ENCODE measurements at places on chromosomes 7 and 10.

DNA sequence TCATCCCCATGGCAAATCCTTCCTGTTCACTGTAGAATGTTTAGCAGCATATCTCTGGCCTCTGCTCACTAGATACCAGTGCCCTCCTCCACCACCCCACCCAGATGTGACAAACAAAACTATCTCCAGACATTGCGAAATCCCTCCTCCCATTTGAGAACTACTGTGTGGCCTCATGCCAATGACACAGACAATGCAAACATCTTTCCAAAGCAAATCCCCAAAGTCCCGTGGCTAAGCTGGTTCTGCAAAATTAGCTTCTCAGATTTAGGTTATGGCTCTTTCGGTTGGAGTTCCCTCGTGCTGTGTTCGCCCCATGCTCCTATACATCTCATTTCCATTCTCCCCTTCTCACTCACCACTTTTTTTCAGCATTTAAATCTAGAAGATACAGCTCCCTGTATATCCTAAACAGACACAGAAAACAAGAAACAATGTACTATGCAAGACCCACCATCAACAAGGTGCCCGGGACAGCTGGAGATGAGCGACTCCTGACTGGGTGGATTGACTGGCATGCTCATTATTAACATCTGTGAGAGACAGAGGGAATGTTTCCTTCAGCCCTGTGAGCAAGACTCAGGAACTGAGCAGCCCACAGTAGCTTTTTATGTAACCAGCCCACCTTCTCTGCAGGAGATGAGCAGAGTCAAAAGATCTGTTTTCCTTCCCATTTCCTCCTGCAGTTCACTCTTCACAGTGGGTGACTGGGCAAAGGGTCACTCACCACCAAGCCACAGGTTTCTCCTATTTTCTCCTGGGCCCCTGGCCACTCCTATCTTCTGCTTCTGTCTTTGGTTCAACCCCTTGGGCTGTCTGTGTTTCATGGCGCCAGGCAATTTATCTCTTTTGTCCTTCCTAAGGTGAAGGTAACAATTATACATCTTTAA is 225.7 kb upstream of the AOAH start:
- no peaks in the 10 kb centered on the region for H3K27me3 ChIP-seq
- H3K36me3 ChIP-seq: no peaks in the 10 kb centered on the region
- H3K27ac ChIP-seq: no peak overlapping the region
- no peaks in the 10 kb centered on the region for H3K4me1 ChIP-seq
- H3K4me3 ChIP-seq: no peak overlapping the region
- no peak for DNase-seq

GRCh38 chr7:149869867-149870266 is 3.9 kb upstream of the ATP6V0E2 start:
- no peak overlapping the region for H3K27ac ChIP-seq
- H3K4me1 ChIP-seq: peaks cover 14% of the 10 kb centered on the region
- no peaks in the 10 kb centered on the region for H3K27me3 ChIP-seq
- no peaks in the 10 kb centered on the region for H3K36me3 ChIP-seq

DNA sequence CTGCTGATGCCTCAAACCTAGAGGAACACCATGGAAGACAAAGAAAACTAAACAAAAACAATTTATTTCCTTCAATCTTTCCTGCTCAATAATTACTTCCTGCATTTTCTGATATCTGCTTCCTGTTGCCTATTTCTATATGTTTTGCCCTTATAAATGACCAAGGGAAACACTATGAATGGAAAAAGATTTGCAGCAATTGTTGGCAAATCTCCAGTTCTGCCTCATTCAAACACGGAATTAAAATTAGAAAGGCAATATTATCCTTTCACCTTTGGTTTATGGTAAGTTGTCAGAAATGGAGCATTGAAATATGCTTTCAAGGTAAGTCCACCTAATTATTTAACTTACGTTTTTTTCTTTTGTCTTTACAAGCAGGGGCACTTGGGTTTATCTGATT is 552.2 kb upstream of the ANKRD30A start:
- no peak overlapping the region for H3K27ac ChIP-seq
- H3K27me3 ChIP-seq: no peaks in the 10 kb centered on the region
- H3K4me3 ChIP-seq: no peak overlapping the region
- DNase-seq: no peak
- no peaks in the 10 kb centered on the region for H3K36me3 ChIP-seq

DNA sequence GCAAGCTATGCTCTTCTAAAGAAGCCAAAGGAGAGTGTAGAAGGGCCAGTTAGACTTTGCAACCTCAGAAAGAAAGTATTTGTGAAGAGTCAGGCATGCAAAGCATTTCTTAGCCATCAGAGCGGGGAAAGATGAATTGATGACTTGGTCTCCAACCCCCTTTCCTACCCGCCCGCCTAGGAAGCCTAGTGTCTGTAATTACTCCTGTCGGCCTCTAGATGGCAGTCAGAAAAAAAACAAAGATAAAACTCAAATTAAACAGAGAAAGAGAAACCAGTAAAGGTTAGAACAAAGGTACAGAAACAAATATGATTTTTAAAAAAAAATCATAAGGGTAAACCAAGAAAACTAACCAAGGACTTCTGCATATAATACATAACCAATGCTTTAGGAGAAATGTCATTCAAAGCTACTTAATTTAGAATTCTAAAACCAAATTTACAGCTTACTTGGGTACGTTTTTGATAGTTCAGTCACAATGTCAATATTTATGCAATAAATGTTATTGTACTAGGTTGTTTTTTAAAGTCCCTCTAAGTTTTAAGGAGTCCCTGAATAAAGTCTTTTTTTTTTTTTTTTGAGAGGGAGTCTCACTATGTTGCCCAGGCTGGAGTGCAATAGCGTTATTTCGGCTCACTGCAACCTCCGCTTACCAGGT is 97.6 kb downstream of the LYZL1 start:
- H3K4me1 ChIP-seq: peaks cover 5% of the 10 kb centered on the region
- peak; percentile 9 for DNase-seq
- H3K27me3 ChIP-seq: peaks cover 42% of the 10 kb centered on the region
- peak overlapping the region; percentile 44 for H3K4me3 ChIP-seq
- H3K36me3 ChIP-seq: no peaks in the 10 kb centered on the region

DNA sequence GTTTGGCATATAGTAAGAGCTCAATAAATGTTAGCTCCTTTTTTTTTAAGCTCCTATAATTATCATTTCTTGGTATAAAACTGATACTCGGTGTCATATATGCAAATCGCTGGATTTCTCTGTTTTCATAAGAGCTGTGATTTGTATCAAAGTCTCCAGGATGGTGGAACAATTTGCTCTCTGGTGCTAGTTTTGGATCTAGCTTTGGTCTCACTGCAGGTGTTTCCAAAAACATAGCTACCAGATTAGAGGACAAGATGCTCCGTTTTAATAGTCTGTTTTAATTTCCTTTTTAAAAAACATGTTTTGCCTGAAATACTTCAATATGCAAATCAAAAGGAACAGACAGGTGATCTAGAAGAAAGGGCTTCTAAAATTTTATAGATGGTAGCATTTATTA is 25.3 kb downstream of the ADAM22 start:
- DNase-seq: no peak
- no peaks in the 10 kb centered on the region for H3K27me3 ChIP-seq
- no peaks in the 10 kb centered on the region for H3K36me3 ChIP-seq
- no peak overlapping the region for H3K4me3 ChIP-seq
- no peak overlapping the region for H3K27ac ChIP-seq

- H3K4me3 ChIP-seq: no peak overlapping the region
- H3K36me3 ChIP-seq: no peaks in the 10 kb centered on the region
- DNase-seq: peak; percentile 53
- peak overlapping the region; percentile 27 for H3K27ac ChIP-seq
- H3K27me3 ChIP-seq: no peaks in the 10 kb centered on the region
- H3K4me1 ChIP-seq: peaks cover 58% of the 10 kb centered on the region
Observed at GRCh38 chr10:115830265-115830970, 442.6 kb downstream of the GFRA1 start.

DNA sequence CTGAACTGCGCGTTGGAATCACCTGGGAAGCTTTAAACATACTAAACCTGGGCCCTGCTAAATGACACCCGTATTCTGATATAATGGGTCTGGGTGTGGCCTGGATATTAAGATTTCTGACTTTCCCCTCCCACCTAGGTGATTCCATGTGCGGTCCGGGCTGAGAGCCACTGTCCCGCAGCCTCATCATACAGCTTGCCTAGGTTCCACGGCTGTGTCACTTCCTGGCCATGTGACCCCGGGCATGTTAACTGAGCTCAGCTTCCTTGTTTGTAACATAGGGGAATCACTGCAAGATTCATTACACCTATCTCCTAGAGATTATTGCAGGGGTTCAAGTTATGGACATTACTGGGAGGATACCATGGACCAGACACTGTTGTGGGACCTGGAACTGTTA is 472.7 kb upstream of the GALNT17 start:
- H3K27ac ChIP-seq: no peak overlapping the region
- H3K27me3 ChIP-seq: peaks cover 2% of the 10 kb centered on the region
- no peaks in the 10 kb centered on the region for H3K4me1 ChIP-seq

DNA sequence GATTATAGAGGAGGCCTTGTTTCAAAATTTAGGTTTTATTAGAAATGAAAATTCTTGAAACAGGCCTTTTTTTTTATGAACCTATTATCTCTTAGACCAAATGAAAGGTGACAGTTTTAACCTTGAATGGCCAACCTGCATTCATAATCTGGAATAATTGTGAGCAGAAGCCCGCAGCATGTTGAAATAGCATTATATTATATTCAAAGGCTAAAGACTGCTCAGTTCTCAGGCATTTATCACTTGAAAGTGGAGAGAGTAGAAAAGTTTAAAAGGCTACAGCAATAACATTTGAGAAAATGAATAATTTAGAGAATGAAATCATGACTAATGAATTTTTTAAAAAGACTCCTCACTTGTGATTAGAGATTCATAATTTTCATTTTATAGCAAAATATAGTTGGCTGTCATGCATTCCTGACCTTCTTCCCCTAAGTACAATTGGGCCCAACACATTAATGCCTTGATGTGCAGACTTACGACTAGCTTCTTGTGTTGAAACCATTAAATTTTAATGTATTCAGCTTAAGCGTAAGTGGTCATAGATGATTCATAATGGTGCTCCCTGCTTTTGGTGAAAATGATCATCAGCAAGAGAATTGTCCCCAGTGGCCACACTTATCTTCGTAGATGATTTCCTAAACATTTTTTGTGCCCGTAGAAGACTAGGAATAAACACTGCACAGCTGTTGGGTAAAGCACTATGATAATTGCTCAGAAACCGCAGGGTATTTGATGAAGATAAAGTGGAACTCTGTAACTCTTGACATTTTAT is 346.6 kb upstream of the BMPER start:
- no peak overlapping the region for H3K27ac ChIP-seq
- no peaks in the 10 kb centered on the region for H3K36me3 ChIP-seq
- no peaks in the 10 kb centered on the region for H3K27me3 ChIP-seq
- no peak for DNase-seq
- H3K4me1 ChIP-seq: no peaks in the 10 kb centered on the region
- no peak overlapping the region for H3K4me3 ChIP-seq

DNA sequence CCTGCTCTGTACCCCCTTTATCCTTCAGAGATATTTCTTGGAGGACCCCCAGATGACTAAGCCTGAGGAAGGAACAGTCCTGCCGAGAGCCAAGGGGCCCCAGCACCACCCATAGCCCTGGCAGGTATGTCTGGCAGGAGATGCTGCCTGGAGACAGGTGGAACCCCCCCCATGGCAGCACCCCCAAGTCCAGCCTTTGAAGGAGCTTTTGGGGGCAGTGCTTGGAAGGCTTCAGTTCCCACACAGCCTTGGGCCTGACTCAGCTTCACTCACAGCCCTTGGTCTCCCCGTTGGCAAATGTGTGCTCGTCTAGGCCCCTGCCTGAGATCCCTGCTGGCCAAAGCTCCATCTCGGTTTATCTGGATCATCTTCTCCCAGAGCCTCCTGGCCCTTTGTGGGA is 23.0 kb upstream of the PCBD1 start:
- peaks cover 66% of the 10 kb centered on the region for H3K27me3 ChIP-seq
- DNase-seq: no peak
- no peak overlapping the region for H3K27ac ChIP-seq
- H3K4me3 ChIP-seq: no peak overlapping the region
- H3K4me1 ChIP-seq: no peaks in the 10 kb centered on the region

GRCh38 chr10:59626523-59626869 is 83.2 kb downstream of the SLC16A9 start:
- peaks cover 9% of the 10 kb centered on the region for H3K27me3 ChIP-seq
- H3K36me3 ChIP-seq: no peaks in the 10 kb centered on the region
- H3K27ac ChIP-seq: no peak overlapping the region
- no peaks in the 10 kb centered on the region for H3K4me1 ChIP-seq
- DNase-seq: no peak
- no peak overlapping the region for H3K4me3 ChIP-seq

DNA sequence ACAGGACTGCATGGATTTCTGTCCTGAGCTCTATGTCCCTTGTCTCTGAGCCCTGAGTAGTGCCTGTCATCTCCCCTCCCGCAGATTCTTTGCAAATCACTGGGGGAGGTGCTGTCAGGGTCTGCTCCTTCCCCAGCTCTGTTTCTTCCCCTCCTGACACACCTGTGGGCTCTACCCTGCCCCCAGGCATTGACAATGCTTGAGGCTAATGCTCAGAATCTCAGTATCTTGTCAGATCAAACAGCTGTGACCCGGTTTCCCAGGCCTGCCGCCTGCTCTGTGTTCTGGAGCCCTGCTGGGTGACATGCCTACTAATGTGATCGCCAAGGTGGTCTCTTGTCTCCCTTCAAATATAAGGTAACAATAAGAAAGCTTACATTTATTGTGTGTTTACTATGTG is 209.0 kb downstream of the POU6F2 start:
- H3K27me3 ChIP-seq: peaks cover 6% of the 10 kb centered on the region
- no peak overlapping the region for H3K4me3 ChIP-seq
- no peaks in the 10 kb centered on the region for H3K36me3 ChIP-seq
- no peak for DNase-seq

All from HFFc6 (cell line).